ENCODE measurements at places on chromosomes 12 and 14.

GRCh38 chr14:99643343-99643742 is 1.6 kb upstream of the HHIPL1 start:
- DNase-seq, result no peak

GRCh38 chr12:27550653-27550975 is 26.6 kb downstream of the PPFIBP1 start:
- no peak for DNase-seq

GRCh38 chr12:76634133-76634532 is 74.6 kb upstream of the OSBPL8 start:
- no peak for DNase-seq

DNA sequence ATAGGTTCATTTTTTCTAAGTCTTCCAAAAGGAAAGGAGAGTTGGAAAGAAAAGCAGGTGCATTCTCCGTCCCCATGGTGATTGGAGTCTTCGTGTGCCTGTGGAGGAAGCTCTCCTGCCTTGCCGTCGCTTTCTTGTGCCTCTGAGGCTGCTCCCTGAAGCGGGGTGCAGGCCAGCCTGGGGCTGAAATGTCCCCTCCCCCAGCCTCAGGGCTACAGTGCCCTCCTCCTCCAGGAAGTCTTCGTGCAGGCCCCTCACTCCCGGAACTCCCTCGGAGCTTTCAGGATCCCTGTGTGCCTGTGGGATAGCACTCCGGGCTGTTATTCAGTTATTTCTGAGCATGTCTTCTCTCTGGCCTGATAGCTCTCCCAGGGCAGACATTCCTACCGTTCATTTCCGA is 569.2 kb downstream of the VRK1 start:
- no peak for DNase-seq

GRCh38 chr14:23675906-23676305 is 39.7 kb downstream of the DHRS2 start:
- DNase-seq, result no peak

DNA sequence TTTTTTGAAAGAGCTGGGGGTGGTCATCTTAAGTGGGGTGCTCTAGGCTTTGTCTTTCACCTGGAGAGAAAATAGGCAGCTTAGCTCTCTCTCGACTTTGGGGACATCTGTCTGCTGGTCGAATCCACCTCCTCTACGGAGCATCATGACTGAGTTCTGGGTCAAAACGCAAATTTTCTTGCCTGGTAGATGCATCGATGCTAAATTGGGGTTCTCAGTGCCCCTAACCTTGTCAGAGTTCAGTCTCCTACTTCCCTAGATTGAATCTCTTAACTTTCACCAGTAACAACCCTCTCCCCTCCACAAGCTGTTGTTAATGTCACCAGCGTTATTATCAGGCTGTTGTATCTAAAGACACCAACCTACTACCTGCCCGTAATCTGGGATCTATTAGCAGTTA is 682 bp downstream of the FLRT2 start:
- no peak for DNase-seq

DNA sequence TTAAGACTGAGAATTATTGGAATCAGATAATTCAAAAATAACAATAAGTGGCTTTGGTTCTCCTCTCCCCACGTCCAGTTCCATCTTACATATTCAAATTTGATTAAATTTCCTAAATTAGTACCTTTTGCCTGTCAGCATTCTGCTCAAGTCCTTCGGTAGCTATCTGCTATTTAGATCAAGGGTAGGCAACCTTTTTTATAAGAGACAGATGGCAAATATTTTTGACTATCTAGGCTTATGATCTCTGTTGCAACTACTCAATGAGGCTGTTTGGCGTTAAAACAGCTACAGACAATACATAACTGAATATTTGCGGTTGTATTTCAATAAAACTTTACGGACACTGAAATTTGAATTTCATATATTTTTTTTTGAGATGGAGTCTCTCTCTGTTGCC is 21.7 kb downstream of the L2HGDH start:
- no peak for DNase-seq

DNA sequence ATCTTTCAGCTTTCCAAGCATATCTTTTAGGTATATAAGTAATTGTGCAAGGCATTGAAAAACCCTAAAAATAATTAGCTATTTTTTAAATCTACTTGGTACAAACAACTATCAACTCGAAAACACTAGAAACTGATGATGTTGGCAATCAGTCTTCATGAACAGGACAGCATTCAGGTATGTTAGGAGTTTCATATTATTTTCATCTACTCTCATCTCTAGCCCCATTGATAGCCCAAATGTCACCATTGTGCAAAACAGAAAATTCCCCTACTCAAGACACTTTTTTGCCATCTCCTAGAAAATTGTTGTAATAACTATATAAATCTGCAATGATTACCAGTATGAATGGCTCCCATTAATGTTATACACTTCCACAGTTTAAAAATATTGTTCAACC is 144.5 kb upstream of the KRAS start:
- no peak for DNase-seq

GRCh38 chr12:29053567-29053966 is 95.5 kb upstream of the FAR2 start:
- no peak for DNase-seq

- peak; percentile 66 for DNase-seq
Observed at GRCh38 chr14:50830932-50831725, at the start of gene NIN. TSS of gene NIN (minus strand) at chr14:50831162. CDS start at chr14:50822056, 9,106 bp downstream.

DNA sequence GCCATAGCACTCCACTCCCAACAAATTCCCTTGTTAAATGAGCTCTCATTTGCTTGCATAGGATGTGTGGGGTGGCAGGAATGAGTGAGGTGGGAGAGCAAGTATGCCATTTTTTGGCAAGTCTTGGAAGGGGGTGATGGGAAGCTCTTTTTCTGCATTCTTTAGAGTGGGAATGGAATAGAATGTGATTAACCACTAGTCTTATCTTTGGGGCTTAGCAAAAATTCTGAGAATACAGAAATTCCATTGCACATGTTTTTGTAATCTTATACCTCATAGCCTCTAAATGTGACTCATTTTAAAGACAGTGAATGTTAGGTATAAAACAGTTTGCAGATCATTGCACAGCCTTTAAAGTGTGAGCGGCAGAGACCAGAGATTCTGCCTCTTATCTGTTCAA is 28.4 kb upstream of the NEDD1 start:
- DNase-seq, result no peak

DNA sequence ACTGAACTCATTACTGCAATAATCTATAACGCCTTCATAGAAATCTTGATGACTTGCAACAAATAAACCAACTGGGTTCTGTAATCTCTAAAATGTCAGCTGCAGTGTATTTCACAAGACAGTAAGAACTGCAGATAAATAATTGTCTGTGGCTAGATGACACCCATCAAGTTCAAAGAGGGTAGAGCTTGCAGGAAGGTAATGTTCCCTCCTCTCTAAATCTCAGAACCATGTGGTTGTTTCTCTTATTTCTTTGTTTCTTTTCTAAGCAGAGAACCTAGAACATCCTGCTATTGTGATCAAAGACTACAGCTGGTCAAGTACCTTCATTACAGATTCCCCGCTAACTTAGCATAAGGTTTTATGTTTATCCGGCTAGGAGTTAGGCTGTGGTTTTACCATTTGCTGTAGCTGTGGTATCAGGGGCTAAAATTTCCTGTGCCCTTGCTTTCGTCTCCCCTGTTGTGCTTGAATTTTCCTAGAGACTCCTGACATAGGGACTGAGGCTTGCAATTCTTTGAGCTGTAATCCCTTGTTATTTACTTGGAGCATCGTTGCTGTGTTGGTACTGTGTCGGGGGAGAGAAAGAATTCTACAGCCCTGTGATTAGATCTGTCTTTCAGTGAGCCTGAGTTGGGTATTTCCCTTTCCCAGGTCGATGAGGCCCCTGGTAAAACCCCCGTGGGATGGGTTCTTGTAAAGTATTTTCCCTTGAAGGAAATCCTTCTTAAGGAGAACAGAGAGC is 253.1 kb upstream of the BTG1 start:
- no peak for DNase-seq

DNA sequence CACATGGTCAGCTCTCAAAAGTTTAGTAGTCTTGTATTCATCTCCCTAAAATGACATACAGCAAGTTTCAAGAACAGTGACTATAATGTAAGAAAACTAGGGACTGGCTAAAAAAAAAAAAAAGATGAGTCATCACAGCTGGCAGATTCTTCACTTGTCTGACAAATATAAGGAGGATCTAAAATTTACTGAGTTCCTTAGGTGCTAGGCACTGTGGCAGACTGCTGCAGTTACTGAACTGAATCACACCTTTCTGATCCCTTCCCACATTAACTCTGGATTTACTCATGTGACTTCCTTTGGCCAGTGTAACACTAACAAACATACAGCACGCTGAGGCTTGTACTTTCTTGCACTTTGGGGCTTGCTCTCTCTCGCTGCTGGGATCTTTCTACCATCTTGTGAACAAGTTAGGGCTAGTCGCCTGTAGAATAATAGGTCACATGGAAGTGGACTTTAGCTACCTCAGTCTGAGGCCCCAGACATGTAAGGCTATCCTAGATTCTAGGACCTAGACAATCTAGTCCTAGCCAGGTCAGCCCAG is 32.1 kb downstream of the BAZ1A start:
- DNase-seq, result peak; percentile 7

DNA sequence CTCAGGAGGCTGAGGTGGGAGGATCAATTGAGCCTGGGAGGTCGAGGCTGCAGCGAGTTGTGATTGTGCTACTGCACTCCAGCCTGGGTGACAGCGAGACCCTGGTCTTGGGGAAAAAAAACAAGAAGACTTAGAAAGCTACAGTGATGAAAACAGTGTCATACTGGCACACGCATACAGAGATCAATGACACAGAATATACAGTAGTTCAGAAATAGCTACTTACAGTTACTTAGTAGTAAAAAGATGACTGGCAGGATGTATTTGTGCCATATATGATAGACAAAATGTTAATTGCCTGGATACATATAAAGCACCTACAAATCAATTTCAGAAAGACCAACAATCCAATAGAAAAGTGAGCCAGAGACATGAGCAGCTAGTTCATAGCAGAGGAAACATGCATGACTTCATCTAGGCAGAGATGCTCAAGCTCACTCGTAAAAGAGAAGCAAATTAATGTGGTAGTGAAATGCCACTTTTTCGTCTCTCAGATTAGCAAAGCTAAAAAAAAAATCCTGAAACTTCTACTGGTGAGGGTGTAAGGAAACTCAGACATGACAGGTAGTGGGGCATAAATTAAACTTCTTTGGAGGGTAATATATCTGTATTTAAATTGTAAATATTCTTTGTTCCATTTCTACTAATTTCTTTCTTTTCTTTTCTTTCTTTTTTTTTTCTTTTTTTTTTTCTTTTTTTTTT is 2.5 kb upstream of the ALDH2 start:
- no peak for DNase-seq

DNA sequence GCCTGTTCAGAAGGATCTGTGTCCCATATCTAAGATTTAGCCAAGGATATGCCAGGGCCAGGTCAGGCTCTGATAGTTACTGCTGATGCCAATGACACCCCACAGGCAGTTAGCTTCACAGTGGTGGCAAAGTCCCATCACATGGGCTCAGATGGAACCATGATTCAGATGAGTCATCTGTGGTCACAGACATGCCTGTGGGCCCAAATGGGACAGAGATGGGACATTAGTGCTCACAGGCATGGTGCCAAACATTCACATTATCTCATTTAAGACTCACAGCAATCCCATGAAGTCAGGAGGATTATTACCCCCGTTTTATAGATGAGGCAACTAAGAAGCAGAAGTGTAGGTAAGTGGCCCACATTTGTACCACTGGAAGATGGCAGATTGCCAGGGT is 207.8 kb downstream of the DPF3 start:
- no peak for DNase-seq

GRCh38 chr14:34582117-34582680 is 42.7 kb upstream of the EAPP start:
- DNase-seq, result no peak

DNA sequence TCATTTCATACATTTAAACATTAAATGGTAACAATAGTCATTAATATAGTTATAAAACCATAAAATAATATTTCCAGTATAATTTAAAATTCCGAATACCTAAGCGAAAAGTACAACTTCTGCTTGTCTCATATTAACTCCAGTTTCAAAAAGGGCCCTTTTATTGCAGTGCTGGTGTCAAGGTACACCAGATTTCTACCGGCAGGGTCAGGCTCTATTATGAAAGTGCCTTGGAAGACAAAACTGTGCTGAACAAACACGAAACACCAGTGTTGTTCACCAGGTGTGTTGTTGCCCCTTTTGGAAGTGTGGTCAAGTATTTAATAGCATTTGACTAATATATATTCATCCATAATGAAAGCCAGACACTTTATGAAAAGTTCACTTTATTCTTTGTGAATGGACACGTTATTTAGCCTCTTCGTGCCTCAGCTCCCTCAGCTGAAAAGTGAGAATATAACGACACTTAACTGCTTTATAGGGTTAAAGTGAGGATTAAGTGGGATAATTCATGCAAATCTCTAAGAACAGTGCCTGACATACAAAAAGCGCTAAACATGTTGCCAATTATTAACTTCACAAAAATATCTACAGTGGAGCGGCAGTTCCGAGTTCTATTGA is 20.3 kb upstream of the GNS start:
- no peak for DNase-seq

- DNase-seq, result no peak
Observed at GRCh38 chr14:82642425-82642824, 1108.8 kb upstream of the SEL1L start.

- DNase-seq, result no peak
Observed at GRCh38 chr14:69682621-69683263, 71.3 kb downstream of the SUSD6 start.

DNA sequence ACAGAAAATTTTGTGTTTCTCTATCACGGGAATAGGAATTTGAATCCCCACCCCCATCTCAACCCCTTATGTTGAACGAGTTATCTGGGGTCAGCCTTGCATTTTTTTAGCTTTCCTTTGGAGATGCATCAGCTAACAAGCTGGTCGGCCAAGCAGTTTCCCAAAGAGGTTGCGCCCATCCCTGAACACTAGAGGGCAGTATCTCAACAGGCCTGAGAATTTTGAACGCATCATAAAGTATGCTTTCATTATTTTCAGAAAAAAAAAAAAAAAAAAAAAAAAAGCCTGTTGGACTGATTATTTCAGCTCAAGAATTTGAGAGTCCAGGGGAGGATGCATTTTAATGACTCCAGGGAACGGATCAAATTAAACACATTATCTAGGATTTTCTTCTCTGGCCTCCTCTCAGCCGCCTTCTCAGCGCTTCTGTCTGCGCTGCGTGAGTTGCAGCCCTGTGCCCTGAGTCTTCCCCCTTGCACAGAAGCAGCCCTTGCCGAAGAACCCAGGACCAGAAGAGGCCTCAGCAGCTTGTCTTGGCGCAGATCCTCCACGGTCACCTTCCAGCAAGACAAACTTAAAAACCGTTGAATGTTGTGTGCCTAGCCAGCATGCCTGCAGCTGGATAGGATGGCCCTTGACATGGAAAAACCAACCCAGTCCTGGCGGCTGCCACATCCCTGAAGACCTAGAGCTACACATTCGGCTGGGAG is 76.6 kb upstream of the GZMB start:
- peak; percentile 40 for DNase-seq

GRCh38 chr14:76664790-76665189 is 96.5 kb upstream of the VASH1 start:
- no peak for DNase-seq

DNA sequence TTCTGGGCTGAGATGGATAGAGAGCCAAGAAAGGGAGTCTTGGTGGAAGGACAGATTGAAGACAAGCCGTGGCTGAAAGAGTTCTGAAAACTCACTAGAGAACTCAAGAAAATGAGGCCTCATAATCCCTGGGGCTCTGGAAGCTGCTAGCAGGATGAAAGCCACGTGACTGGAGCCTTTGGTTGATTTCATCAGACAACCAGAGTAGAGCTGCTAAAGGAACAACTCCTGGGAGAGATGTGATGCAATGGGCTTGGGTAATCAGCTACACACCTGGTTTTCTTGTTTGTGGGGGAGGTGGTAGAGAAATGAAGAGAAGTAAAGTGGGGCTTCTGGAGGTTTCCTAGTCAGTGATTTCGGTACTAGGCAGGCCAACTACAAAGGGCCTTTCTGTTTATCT is 13.4 kb downstream of the CSRNP2 start:
- DNase-seq, result no peak

Data from activated CD4-positive, alpha-beta T cell treated with anti-CD3 and anti-CD28 coated beads for 4 hours (primary cell).